ENCODE measurements at places on chromosomes 12 and 14.

GRCh38 chr12:106071686-106072085, 67.1 kb downstream of the NUAK1 start:
- no peak for DNase-seq

DNA sequence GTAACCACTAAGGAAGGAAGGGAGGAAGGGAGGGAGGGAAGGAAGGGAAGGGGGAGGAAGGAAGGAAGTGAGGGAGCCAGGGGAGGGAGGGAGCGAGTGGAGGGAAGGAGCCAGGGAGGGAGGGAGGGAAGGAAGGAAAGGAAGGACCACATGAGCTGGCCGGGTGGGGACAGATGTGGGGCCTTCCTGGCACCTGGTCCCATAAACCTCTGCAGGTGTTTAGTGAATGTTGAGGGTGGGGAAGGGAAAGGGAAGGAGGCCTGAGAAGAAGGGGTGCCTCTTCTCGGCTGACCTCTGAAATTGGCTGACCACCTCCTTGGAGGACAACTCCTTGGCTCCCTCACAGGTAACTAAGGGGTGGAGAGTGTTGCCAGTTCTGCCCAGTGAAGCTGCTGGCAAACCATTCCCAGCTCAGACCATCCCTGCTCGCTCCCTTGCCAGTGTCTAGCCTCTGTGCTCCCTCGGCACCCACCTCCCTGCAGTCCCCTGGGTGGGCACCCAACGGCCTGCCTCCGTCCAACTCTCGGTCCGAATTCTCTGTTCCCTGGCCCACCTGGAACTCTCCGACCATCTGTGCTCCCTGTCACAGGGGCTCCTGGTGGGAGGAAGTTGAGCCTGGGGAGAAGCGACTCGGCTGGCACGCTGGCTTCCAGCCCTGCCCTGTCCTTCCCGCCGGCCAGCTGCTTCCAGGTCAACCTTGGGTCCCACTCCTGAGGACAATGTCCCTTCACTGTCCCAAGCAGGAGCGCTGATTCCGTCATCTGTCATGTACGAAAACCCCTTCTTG, 12.2 kb upstream of the PPP1R13B start:
- no peak for DNase-seq

- no peak for DNase-seq
Observed at GRCh38 chr14:71319666-71320065, 412.4 kb downstream of the PCNX1 start.

DNA sequence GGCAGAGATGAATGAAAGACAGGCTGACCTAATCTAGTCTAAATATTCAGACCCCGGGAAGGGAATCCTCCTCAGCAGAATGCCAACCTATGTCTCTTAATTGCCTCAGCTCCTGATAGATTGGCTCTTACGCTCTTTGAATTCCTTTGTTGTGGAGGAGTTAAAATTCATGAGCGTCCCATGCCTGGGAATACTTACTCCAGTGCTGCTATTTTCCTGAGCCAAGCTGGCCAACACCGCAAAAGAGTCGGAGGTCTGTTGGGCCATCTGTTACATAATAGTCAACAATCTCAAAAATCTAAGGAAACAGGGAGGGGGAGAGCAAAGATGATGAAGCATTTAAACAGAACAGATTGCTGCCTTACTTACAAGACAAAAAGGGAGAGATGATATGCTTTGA, 182.8 kb downstream of the ASCL1 start:
- DNase-seq: no peak

- DNase-seq: no peak
Observed at GRCh38 chr12:108768591-108769500, 37.5 kb upstream of the CORO1C start.

DNA sequence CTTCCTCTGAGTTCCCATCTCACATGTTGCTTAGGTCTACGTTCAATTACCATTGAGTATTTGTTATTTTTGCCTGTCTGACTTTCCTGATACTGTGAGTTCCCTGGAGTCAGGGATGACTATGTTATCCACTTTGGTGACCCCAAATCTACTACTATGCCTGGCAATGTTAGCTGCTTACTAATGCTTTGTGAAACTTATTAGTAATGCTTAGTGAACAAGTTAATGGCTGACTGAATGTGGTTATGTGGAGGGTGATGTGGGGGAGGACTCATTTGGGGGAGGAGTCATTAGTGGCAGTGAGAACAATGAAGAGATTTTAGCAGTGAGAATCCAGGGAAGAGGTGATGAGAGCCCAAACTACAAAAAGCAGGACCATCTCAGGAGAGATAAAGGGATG, 121.6 kb downstream of the KTN1 start:
- no peak for DNase-seq

- DNase-seq: no peak
Observed at GRCh38 chr14:65704437-65704836, 291.9 kb downstream of the FUT8 start.

GRCh38 chr12:75790219-75790618, 241.4 kb downstream of the PHLDA1 start:
- no peak for DNase-seq

- DNase-seq: no peak
Observed at GRCh38 chr12:1744932-1745331, 54.1 kb downstream of the ADIPOR2 start.

- DNase-seq: no peak
Observed at GRCh38 chr12:92096346-92097136, 49.1 kb downstream of the BTG1 start.

GRCh38 chr14:32303865-32304264, 25.2 kb upstream of the AKAP6 start:
- DNase-seq: no peak

DNA sequence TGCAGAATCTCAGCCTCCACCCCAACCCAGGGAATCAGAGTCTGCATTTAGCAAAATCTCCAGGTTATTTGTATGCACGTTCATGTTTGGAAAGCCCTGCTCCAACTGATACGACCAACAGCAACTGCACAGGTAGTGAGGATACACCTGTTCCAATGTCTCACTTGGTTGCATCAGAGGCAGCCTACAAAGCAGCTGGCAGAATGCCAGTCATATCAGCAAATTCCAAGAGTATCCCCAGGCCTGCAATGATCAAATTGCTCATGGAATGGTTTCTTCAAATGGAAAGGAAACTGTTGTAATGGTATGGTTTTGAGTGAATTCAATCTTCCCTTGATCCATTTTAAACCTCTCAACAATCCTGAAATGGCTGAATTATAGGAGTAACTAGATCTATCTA, 75.4 kb downstream of the GRIP1 start:
- no peak for DNase-seq

DNA sequence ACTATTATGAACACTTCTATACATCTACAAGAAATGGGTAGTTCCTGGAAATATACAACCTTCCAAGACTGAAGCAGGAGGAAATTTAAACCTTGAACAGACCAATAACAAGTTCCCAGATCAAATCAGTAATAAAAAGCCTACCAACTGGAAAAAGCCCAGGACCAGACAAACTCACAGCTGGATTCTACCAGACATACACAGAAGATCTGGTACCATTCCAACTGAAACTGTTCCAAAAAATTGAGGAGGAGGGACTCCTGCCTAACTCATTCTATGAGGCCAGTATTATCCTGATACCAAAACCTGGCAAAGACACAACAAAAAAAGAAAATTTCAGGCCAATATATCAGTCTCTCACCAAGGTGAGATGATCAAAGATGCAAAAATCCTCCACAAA, 189.4 kb downstream of the RPS29 start:
- DNase-seq: no peak

DNA sequence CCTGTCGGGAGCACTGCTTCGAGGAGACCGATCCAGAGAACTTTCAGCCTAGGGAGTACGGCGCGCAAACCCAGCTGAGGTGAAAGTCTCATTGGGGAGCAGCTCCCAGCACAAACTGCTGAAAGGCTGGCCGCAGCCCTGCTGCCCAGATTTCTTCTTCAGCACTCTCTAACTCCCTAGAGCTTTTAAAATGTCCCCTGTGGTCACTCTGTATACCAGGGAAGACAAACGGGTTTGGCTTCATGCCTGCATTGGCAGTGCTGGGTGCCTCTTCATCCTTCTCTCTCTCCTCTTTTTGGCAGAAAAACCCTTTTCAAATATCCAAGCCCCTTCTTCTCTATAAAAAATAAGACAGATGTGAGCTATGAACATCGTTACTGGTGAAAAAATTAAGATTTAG, 34.9 kb downstream of the BBS10 start:
- no peak for DNase-seq

- no peak for DNase-seq
Observed at GRCh38 chr14:69880044-69880487, 850 bp downstream of the SMOC1 start.

DNA sequence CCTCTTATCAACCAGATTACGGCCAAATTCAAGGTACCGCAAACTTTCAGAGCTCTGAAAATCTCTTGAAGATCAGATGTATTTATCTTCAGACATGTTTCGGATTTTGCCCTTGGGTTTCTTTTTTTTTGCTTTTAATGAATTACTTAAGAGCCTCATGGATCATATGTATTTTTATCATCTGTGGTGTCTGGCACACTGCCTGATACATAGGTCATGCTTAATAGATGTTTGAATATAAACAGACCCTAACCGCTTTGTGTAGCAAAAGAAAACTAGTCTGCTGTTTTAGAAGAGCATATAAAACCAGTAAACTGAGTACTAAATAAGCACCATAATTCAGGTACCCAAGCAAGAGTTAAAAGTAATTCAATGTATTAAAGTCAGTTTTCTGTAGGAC, 20.1 kb upstream of the TBK1 start:
- no peak for DNase-seq

- DNase-seq: no peak
Observed at GRCh38 chr12:131831635-131832041, 3.4 kb downstream of the MMP17 start.

GRCh38 chr14:37413504-37414003, 181.5 kb downstream of the FOXA1 start:
- no peak for DNase-seq

DNA sequence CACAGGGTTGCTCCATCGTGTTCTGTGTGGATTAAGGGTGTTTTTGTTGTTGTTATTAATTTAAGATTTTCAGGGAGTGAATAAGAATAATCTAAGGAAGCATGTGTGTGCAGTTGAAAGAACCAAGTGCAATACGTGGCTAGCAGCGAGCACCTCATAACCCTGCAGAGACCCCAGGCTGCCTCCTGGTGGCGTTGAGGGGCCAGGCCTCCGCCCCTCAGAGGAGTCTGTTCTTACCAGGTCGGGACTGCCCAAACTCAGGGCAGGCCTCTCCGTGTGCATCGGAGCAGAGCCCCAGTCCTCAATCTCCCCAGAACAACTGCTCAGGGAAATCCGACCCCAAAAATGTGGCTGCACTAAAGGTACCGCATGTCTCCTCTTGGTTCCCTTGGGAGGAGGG, 36.8 kb downstream of the IL31 start:
- no peak for DNase-seq

DNA sequence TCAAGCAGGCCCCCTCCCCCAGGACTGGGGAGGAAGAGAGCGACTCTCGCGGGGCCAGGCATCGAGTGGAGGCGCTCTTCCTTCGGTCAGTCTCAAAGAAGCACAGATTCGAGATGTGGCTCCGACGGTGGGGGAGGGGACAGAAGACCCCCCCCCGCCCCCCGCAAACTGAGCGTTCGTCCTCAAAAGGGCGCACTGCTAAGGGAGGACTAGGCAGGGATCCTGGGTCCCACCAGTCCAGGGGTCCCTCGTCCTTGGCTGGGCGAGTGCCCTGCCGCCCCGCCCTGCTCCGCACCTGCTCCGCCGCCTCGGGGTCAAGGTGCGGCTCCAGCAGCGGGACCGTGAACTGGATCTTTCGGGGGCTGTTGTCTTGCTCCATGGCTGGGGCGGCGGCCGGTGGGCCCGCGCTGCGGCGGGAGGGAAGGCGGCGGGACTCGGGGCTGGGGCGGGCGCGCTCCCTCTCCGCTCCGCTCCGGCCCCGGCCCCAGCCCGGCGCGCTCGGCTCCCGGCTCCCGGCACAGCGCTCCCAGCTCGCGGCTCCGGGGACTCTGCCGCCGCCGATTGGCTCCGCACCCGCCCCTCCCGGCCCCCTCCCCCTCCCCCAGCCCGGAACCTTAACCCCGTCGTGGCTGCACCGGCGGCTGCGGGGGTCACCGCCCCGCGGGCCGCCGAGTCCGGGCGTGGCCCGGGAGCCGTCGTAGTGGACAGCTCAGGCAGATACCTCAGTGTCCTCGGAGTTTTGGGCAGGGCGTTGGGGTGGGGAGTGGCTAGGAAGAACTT, at the start of gene PPP1R1A:
PPP1R1A (minus strand) TSS at position 550 of the 780 bp plus-strand sequence; CDS start at position 379, 171 bp downstream.
- DNase-seq: no peak

DNA sequence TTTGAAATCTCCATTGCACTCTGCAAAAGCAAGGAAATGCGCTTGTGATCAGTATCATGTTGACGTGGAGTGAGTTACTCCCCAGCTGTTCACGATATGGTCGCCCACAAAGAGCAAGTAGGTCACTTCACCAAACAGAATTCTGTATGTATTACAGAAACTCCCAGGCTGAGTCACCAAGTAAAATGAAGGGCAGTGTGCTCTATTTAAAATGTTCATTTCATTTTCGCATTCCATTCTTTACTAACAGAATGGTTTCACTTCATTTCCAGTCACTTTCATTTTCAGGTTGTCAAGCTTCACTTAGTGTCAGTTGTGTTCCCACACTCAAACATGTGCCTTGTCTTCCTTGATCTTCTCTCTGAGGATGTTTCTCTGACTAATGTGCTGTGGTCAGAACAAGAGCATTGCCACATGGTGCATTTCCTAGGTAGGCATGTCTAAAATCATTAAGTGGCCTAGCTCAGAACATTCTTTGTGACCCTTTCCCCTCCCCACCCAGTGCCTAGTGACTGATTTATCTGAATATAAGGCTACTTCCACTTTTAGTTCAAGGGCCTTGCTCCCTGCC, 391.2 kb downstream of the RAD51B start:
- no peak for DNase-seq

DNA sequence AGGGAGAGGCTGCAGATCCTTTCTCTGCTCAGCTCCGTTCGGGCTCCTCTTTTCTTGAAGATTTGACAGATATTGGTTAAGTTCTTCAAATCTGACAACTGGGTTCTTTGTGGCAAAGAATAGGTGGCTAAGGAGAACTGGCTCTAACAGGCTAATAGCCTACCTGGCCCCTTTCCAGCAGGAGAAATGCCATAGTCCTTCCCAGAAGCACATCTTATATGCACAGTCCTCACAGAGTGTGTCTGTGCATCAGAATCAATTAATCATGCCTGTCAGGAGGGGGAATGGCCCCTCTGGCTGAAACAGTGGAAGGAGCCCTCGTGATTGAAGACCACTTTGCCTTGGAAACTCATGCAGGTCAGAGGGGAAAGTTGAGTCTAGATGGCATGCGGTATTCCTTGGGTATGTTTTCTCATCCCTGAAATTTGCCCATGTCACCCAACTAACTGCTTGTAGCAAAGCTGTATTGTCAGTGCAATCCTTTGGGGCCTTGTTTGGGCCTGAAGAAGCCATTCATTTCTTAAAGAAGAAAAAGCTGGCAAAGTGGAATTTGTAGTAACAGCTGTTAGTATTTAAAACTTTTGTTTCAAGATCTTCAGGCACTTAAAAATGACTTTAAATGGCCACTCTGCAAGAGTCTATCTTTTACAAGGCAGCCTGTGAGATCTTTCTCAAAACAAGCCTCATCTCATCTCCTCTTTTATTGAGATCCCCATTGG, 251.5 kb downstream of the ZFP36L1 start:
- DNase-seq: no peak

GRCh38 chr14:31241450-31242114, 34.0 kb upstream of the HECTD1 start:
- DNase-seq: no peak
